ENCODE measurements at places on chromosomes 3 and 15. TPM values are rescaled to one million over a fixed set of nuclear protein-coding genes. Genes with fewer than 3 reads are reported as not detected.

Gene RAB5A
- 62.1 TPM for total RNA-seq

Gene SUCNR1
- total RNA-seq: 0.08 TPM

Gene GNB4
- total RNA-seq: 7.1 TPM

Gene ANKRD63
- 0.26 TPM for total RNA-seq

Gene CACNA1D
- not detected for total RNA-seq

Gene NRROS
- total RNA-seq: 17.0 TPM

Gene DNAH12
- 0.20 TPM for total RNA-seq

Gene CPNE9
- total RNA-seq: 1.1 TPM

Gene SLC22A14
- 0.17 TPM for total RNA-seq
